CD8-positive, alpha-beta memory T cell (primary cell): ENCODE measurements at places on chromosomes 7 and 10. TPM values are rescaled to one million over a fixed set of nuclear protein-coding genes. Genes with fewer than 3 reads are reported as not detected.

FAM24B gene
- total RNA-seq, result 11.7 TPM

CRPPA gene
- 1.6 TPM for total RNA-seq

NODAL gene
- not detected for total RNA-seq

DLX5 gene
- not detected for total RNA-seq

NEBL gene
- total RNA-seq, result 0.15 TPM

WDR86 gene
- 0.55 TPM for total RNA-seq

POLR2J gene
- 77.4 TPM for total RNA-seq

PAX4 gene
- total RNA-seq, result not detected
